Activated CD4-positive, alpha-beta T cell treated with anti-CD3 and anti-CD28 coated beads, Interleukin-2, amount 50 U/mL, for 48 hours (primary cell): ENCODE measurements at places on chromosomes 2 and 18.

DNA sequence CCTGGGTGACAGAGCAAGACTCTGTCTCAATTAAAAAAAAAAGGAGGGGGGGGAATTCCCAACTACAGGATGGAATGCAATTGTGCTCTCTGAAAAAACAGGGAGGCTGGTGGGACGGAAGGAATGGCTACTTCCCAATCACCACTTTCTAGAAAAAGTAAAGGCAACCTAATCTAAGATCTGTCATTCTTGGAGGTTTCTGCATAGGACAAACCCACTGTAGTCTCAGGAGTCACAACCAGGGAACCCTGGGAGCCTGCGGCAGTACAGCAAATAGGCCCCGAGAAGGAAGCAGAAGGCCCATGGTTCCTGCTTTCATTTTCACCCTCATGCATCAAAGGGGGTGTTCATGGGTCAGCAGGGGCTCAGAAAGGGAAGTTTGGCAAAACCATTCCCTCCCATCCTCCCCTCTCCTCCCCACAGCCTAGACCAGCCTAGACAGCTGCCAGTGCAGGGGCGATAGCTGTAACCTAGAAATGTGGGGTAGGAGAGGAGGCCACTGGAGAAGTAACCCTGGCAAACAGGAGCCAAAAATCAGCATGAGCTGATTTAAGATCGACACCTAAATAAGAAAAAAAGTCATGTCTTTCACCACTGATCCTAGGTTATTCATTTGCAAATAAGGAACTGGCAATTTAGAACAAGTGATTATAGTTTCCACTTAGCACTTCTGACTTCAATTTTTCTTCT lies 48.0 kb downstream of the TRABD2A start:
- DNase-seq = no peak

GRCh38 chr18:70256184-70256583 lies 32.7 kb upstream of the SOCS6 start:
- no peak for DNase-seq

DNA sequence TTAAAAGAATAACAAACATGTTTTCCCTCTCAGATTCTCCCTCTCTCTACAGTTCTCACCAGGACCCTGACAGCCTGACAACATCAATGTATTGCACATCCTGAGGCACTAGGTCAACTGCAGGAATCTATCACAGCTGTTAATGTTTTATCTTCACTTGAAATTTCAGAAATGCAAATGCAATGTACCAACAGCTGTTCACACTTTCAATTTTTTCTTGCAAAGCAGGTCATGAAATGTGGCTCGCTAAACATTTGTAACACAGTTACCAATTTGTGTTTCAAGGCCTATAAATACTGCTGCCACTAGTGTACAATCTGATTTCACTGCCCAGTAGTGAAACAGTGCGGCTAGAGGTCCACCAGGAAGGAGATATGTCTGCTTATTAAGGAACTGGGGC lies 147.8 kb downstream of the EXOC6B start:
- no peak for DNase-seq

DNA sequence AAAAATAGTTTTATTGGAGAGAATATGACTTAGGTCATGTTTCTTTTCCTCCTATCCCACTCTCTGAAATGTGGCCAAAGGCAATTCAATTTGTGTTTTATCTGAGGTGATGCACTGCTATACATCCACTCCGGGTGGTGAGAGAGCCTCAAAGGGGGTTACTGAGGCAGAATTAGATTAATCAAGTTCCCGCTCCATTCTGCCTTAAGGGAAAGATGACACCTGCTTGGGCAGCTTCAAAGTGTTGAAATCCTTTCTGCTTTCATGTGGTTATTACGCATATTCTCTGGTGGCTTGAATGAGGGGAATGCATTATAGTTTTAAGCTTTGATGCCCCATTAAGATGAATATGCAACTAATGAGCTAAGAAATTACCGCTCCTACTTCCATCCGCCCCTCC lies 213.0 kb upstream of the TMEFF2 start:
- no peak for DNase-seq

GRCh38 chr2:118442996-118443553 lies 354.8 kb downstream of the INSIG2 start:
- no peak for DNase-seq

DNA sequence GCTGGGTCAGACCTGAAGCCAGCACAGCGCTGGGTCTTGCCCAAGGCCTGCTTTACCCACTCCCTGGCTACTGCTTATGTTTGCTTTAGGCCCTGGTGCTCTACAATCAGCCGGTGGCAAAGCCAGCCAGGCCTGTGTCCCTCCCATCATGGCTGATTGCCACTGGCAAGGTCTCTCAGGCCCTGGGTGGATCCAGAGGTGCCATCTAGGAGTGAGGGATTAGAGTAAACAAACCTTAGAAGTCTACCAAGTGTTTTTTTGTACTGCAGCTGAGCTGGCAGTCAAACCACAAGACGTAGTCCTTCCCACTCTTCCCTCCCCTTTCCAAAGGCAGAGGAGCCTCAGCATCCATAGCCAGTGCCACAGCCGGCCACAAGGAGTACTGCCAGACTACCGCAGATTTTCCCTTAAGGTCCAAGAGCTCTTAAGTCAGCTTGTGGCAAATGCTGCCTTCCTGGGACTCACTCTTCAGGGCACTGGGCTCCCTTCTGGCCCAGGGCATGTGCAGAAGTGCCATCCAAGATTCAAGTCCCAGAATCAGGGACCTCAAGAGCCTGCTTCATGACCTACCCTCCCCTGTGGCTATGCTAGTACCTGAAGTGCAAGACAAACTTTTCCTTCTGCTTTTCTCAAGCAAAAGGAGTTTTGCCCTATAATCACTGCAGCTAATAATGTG lies 20.0 kb downstream of the IL1RL2 start:
- no peak for DNase-seq

DNA sequence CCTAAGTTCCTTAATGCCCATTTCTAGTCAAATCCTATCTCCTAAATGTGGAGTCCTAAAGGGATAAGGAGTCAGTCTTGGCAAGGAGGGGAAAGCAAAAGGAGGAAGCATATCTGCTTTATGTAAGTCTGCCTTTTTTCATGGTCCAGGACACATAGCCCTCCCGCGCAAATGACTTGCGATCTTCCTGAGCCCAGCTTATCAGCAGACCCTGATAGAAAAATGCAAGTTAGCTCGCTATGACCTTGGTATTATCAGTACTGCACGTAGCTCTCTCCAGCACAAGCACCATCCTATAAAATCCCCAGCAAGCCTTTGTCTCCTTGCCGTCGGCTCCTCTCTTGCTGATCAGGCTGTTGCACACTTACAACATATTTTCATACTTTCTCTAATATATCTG lies 281.4 kb upstream of the KCNH7 start:
- no peak for DNase-seq

DNA sequence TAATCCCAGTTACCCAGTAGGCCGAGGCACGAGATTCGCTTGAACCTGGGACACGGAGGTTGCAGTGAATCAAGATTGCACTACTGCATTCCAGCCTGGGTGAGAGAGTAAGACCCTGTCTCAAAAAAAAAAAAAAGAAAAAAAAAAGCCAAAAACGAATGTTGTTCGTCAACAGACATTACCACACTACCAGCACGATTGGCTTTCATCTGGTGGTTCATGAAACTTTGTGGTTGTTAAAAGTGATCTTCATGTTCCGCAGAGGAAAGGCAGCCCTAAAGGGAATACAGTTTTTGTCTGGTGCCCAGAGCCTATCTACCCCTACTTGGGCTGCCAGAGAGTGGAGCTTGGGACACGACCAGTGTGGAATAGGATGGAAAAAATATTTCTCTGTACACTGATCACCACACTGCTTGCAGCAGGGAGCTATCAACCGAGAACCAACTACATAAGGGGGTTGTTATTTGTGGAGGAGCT lies 13.6 kb upstream of the CXCR4 start:
- DNase-seq = no peak

GRCh38 chr2:242064364-242065250 lies 195.1 kb downstream of the RTP5 start:
- no peak for DNase-seq

GRCh38 chr2:47346-47725 lies 1.0 kb upstream of the FAM110C start:
- no peak for DNase-seq

GRCh38 chr2:172484253-172484652 lies 56.9 kb downstream of the ITGA6 start:
- DNase-seq = no peak

DNA sequence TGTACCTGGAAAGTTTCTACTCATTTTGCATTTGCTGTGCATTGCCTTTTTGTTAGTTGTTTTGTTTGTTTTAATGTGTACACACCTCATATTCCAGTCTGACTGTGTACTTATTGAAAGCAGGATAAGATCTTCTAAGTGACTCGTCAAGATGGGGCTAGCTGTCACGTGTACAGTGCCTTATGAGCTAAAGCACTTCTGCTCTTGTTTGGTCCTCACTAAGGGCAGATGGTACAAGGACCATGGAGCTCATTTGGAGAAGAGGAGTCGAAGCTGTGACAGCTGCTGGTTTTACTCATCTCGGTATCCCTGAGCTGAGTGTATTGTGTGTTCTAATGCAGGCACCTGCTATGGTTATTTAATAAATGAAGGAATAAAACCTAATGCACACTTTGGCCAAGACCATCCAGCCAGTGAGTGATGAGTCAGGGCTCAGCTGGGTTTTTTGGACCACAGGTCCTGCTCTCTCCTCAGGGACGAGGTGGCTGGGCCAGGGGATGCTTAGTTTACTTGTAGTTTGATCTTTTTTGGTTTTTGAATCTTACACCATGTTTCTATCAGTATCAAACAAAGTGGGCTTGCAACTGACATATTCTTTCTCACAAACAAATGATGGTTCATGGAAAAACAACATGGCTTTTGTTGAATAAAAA lies 152.5 kb upstream of the APCDD1 start:
- no peak for DNase-seq
